ENCODE measurements at places on chromosomes 11 and 22. TPM values are rescaled to one million over a fixed set of nuclear protein-coding genes. Genes with fewer than 3 reads are reported as not detected.
A peak's percentile ranks its signal among the peaks of the same experiment; 100 is the strongest.

GRCh38 chr22:21761086-21761485 lies 25.5 kb upstream of the YPEL1 start:
- no peak for DNase-seq

GRCh38 chr22:20408891-20409290 lies 14.9 kb downstream of the ZNF74 start:
- no peak for DNase-seq

DNA sequence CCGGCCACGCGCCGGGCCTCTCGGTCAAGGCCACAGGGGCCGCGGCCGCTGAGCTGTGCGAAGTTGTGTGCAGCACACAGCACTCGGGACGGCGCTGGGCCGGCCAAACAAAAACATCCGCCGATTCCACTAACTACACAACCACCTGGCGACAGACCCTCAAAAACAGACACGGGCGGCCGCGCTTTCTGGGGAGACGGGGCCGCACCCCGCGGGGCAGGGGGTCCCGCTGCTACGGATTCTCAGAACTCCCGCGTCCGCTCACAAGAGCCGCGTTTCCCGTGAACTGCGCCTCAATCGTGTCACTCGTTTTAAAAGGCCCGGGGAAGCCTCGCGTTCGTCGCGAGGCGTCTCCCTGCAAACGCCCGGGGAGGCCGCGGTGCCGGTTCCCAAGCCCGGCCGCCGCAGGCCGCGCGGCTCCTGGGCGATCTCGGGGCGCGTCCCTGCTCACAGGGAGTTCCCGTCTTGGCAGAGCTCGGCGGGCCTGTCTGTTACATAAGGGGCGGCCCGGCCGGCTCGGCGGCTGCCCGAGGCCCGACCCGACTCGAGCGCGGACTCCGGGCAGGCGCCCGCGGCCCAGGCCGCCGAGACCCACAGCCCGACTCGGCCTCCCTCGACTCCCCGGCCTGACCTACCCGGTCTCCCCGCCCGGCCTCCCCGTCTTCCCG lies 936 bp downstream of the BRD1 start:
- peak; percentile 53 for DNase-seq

DNA sequence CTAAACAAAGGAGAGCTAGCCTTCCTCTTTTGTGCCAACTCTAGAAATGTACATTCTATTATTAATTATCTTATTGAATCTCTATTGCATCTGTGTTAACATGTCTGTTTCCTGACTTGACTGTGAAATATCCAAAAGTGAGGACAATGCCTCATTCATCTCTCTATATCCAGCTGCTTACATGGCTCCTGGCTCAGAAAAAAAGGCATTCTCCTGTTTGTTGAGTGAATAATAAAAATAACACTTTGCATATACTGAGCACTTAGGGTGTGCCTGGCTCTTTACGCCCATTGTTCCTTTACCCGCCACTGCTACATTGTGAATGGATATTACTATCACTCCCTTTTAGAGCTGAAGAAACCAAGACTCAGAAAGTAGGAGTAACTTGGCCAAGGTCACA lies 19.9 kb downstream of the NRXN2 start:
- no peak for DNase-seq

- no peak for DNase-seq
Measured at GRCh38 chr11:89613911-89614310, 96.2 kb upstream of the TRIM77 start.

DNA sequence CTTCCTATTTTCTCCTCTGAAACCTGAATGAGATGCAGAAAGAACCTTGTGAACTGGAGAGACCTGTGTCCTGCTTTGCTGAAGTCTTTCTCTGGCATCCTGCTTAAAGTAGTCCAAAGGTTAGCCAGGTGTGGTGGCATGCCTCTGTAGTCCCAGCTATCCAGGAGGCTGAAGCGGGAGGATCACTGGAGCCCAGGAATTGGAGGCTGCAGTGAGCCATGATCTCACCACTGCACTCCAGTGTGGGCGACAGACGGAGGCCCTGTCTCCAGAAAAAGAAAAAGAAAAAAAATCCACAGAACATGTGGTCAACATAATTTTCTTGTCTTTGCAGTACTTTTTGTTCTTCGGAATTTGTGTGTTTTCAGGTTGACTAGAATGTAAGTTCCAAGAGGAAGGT lies 2.3 kb upstream of the KREMEN1 start:
- no peak for DNase-seq

- DNase-seq, result no peak
Measured at GRCh38 chr22:29541845-29542244, 11.7 kb downstream of the THOC5 start.

GRCh38 chr11:121067962-121068647 lies 32.9 kb upstream of the TECTA start:
- no peak for DNase-seq

- no peak for DNase-seq
Measured at GRCh38 chr11:93403930-93404329, 73.4 kb downstream of the DEUP1 start.

- no peak for DNase-seq
Measured at GRCh38 chr22:46099740-46100139, 50.6 kb upstream of the PPARA start.

The MGAT3 gene
- 41.5 TPM for total RNA-seq

The FREY1 gene
- 4.6 TPM for total RNA-seq

The CD44 gene
- 1,546 TPM for total RNA-seq

Measured in activated B cell treated with CpG ODN at 0.5 μM for 24 hours (primary cell).